ENCODE measurements at places on chromosomes 2 and 18.

GRCh38 chr18:9690418-9691188 lies 17.5 kb upstream of the RAB31 start:
- DNase-seq: no peak

DNA sequence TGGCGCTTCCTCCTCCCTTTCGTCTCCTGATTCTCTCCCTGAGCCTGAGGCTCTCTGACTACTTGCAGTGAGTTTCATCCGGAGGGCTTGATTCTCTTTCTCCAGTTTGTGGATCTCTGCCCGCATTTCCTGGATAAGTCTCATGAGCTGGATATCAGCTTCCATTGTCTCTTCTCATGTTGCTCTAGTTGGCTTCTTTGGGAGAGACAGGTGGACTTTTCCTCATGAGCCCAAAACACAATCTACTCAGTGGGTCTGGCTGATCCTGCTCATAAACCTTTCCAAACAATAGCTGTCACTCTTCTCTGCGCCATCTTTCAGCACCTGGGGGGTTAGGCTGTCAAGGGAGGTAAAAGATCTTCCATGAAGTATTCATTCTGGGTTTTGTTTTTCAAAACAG lies at the start of gene CCDC195:
CCDC195 (minus strand) TSS at position 165 of the 400 bp plus-strand sequence; CDS start at position 165, 0 bp downstream.
- no peak for DNase-seq

- no peak for DNase-seq
Measured at GRCh38 chr2:15755528-15755927, 163.9 kb downstream of the DDX1 start.

- DNase-seq: no peak
Measured at GRCh38 chr2:31324016-31324633, 90.2 kb downstream of the EHD3 start.

GRCh38 chr2:143345887-143346787 lies 216.9 kb downstream of the ARHGAP15 start:
- DNase-seq: no peak

GRCh38 chr18:47830772-47831171 lies 99.7 kb downstream of the SMAD2 start:
- DNase-seq: no peak

- DNase-seq: no peak
Measured at GRCh38 chr18:9993521-9994025, 79.8 kb downstream of the VAPA start.

GRCh38 chr2:150621526-150622213 lies 134.2 kb upstream of the RND3 start:
- no peak for DNase-seq

GRCh38 chr18:75124551-75124950 lies 84.4 kb downstream of the PTGR3 start:
- no peak for DNase-seq

GRCh38 chr2:215542690-215543089 lies 106.8 kb upstream of the FN1 start:
- no peak for DNase-seq

DNA sequence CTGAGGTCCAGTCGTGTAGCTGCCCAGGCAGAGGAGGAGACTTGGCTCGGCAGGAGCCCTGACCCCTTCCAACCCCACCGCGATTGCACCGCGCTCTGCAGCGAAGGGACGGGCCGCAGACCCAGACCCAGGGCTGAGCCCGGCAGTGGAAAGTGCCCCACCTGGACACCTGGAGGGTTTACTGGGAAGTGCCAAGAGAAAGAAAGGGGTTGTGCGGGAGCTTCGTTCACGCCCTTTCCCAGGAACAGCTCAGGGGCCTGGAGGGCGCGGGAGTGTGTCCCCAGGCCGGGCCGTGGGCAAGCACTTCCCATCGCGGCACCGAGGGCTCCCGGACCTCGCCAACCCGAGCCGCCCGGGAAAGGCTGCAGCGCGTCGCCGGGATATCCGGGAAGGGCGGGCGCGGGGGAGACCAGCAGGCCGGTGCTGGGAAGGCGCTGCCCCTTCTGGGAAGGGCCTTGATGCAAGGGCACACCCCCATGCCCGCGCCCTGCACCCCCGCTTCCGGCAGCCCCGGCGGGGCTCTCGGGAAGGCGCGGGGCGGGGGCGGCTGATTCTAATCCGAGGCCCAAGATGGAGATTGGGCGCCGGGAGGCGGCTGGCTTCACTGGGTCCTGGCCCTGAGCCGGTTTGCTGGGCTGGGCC lies 36.1 kb upstream of the MRPL33 start:
- DNase-seq: no peak
